Mucosa of descending colon (tissue), 3 donors: ENCODE measurements at places on chromosomes 1 and 21.

DNA sequence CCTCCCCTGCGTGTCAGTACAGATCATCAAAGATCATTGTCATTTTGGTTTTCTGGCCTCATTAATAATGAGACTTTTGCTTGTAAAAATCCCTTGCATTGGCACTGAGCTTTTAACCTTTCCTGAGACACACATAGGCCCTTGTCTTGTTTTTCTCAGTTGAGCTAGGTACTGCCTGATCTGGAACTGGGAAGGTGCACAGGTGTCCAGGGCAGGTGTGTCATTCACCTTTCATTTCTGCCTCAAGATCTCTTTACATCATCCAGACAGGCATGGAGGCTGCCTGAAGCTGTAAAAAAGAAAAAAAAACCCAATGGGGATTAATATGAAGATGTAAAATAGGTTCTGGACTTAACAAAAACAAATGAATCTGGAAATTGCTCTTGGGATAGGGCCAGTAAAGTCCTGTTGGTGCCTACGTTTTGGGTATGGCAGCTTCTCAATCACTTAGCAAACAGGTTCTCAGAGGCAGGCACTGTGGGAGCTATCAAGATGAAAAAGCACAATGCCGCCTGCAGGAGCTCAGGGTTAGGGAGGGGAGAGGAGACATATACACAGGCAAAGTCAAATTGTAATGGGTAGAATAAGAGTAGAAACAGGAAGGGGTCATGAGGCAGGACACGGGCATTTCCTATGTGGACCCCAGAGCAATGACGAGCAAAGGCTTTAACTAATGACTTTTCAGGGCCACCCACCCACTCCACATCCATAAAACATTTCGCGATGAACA is 1.0 kb upstream of the KCNC4 start:
- no peak for DNase-seq

DNA sequence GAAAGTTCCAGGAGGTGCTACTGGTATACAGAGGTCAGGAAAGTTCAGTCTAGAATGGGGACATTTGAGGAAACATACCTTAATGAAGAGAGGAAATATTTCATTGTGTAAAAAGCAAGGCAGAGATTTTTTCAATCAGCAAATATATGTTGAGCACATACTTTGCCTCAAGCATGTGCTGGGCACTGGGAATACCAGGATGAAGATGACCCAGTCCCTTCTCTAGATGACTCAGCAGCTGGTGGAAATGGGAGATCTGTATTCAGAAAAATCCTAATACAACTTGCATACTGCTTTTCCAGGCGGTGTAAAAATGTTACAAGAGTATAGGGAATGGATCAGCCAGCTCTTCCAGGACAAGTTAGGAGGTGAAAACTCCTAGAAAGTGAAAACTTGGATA is 229.3 kb downstream of the FGGY start:
- DNase-seq, result no peak

GRCh38 chr1:14969006-14969405 is 184.5 kb upstream of the TMEM51 start:
- DNase-seq, result no peak

DNA sequence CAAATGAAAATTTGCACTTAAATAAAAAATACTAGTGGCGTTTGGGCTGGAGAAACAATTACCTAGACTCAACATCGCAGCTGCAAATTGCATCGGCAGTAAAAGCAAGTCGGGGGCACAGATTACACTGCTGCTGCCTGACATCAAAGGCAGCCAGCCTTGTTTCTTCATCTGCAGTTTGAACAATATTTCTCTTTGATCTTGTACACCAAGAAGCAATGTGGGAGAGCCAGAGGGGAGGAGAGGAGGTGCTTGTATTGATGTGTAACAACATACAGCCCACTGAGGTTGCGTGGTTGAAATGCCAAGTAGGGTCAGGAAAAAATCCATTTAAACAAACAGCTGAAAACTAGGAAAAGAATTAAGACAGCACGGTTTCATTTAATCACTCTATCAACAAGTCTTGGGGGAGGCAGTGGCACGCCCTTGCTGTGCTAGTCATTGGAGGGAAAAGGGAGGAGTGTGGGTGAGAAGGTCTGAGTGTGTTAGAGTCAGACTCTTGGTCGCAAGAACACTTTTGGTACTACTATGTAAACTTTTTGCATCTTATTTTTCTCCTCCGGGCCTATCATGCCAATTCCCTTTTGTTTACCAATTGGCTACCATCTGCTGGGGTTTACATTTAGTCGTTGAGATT is 456.5 kb downstream of the OMA1 start:
- no peak for DNase-seq
